ENCODE measurements at places on chromosomes 7 and 10.

DNA sequence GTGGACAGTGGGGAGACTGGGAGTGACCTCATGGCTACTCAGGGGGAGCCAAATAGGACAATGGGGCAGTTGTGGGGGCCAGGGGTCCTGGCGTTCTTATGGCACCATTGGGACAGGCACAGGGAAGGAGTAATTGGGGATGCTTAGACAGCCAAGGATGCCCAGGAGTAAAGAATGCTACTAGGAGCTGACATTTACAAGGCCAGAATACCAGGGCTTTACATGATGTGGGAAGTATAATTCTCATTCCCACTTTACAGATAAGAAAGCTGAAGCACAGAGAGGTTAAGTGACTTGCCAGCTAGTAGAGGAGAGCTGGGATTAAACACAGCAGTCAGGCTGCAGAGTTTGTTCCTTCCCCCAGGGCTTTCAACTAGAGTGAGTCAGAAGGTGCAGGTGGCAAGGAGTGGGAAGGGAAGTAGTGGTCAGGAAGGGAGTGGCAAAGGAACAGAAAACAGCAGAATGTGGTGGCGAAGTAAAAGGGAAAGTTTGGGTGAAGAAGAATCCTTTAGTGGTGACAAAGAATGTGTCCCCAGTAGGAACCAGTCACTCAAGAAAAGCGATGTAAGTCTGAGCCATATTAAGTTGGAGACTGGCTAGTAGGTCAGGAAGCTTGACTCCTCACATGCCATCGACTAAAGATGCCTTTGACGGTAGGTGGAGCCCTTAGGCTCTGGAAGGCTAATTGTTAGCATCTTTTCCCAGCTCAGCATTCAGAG lies 32.8 kb downstream of the CPVL start:
- DNase-seq = no peak

- no peak for DNase-seq
Measured at GRCh38 chr10:3931224-3931623, 146.2 kb upstream of the KLF6 start.

DNA sequence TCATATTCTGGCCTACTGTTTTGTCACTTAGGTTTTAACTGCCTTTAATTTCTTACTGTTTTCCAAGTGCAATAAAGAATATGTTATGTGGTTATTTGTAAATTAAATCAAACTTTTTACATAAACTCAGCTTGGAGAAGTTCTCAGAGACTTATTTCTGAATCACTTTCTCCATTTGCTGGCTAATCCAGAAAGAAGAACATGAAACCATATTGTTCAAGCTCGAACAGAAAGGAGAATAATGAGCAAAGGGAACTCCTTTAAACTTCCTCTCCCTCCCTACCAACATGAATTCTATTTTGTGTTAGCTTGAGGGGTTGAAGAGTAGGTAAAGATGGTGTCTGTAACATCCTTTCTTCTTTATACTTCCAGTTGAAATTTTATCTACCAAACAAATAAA lies 52.3 kb downstream of the SHTN1 start:
- no peak for DNase-seq

GRCh38 chr10:76618171-76618570 lies 1019.4 kb downstream of the KCNMA1 start:
- DNase-seq = no peak

- DNase-seq = no peak
Measured at GRCh38 chr10:98815039-98815885, 368.5 kb upstream of the HPS1 start.

- DNase-seq = no peak
Measured at GRCh38 chr7:138478499-138478908, 18.4 kb downstream of the TRIM24 start.

GRCh38 chr7:130996833-130997231 lies 262.8 kb upstream of the KLF14 start:
- no peak for DNase-seq

GRCh38 chr10:71766717-71767419 lies 6.5 kb downstream of the VSIR start:
- no peak for DNase-seq

GRCh38 chr10:91034494-91035159 lies 113.7 kb upstream of the ANKRD1 start:
- no peak for DNase-seq

GRCh38 chr7:12771378-12771877 lies 84.0 kb downstream of the ARL4A start:
- no peak for DNase-seq

DNA sequence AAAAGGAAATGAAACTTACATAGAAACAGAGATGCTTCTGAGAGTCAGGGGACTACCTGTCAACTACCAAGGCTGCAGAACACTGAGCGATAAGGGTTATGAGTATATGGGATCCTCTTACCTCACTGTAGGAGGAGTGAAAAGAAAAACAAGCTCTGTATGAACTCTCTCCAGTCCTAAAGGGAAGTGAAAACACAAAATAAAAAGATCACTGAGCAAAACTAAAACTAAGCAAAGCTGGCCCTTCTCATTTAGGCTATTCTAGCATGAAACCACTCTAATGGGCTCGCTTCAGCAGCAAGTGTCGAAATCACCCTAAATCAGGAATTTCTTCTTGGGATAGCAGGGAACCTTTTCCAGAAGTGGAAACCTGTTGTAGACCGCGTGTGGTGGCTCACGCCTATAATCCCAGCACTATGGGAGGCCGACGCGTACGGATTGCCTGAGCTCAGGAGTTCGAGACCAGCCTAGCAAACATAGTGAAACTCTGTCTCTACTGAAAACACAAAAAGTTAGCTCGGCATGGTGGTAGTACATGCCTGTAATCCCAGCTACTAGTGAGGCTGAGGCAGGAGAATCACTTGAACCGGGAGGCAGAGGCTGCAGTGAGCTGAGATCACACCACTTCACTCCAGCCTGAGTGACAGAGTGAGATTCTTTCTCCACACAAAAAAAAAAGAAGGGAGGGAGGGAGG lies 27.0 kb downstream of the DCLRE1C start:
- DNase-seq = no peak

Data from stimulated activated CD8-positive, alpha-beta memory T cell treated with anti-CD3 and anti-CD28 coated beads, Interleukin-7, amount 100 ng/mL, for 1 hour (primary cell).